NCI-H2029 treated with DMSO at 0.1 percent for 48 hours (cell line): ENCODE measurements at places on chromosomes 16 and 17.

- DNase-seq = no peak
Measured at GRCh38 chr17:16997514-16998429, 25.9 kb upstream of the TNFRSF13B start.

DNA sequence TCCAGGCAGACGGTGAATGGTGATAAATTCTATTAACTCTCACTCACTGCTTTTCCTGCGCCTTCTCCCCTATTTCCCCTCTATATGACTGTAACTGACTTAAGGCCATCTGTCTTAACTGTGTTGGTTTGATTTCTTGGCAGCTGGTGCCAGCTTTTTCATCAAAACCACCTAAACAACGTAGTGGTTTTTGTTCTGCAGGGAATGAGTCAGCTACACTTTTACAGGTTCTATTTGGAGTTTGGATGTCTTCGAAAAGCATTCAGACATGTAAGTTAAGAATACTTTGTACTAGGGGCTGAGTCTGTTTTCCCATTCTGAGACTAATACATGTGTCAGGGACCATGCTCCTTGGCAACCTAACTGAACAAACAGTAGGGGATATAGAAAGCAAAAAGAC is 8.5 kb downstream of the REXO5 start:
- no peak for DNase-seq

GRCh38 chr16:8407351-8407750 is 183.0 kb downstream of the TMEM114 start:
- no peak for DNase-seq

GRCh38 chr16:54284319-54284930 is 2.2 kb downstream of the IRX3 start:
- no peak for DNase-seq

GRCh38 chr17:62870030-62870541 is 62.0 kb upstream of the MARCHF10 start:
- no peak for DNase-seq

GRCh38 chr16:3013491-3013951 is 798 bp downstream of the CLDN9 start:
- no peak for DNase-seq

DNA sequence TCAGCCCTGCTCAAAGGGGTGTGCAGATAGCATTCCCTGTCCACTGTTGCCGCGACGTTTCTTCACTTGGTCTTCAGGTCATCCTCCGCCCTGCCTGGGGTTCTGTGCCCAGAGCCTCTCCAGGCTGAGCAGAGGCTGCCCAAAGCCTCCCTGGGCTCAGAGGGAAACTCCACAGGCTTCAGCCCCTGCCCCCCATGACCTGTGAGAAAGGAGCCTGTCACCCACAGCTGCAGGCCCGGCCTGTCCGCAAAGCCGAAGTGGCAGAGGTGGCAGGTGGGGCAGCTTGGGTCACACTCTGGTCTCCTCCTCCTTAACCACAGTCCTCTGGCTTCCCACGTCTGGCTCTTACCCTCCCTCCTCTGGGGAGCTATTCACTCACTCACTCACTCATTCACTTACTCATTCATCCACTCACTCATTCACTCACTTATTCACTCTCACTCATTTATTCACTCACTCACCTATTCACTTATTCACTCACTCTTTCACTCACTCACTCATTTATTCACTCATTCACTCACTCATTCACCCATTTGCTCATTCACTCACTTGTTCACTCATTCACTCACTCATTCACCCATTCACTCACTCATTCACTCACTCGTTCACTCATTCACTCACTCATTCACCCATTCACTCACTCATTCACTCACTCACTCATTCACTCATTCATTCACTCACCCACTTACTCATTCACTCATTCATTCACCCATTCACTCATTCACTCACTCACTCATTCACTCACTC is 7.1 kb upstream of the CPSF4L start:
- no peak for DNase-seq

- no peak for DNase-seq
Measured at GRCh38 chr16:1572673-1573072, 39.2 kb downstream of the IFT140 start.

GRCh38 chr17:59652119-59652518 is 32.4 kb downstream of the CLTC start:
- no peak for DNase-seq

DNA sequence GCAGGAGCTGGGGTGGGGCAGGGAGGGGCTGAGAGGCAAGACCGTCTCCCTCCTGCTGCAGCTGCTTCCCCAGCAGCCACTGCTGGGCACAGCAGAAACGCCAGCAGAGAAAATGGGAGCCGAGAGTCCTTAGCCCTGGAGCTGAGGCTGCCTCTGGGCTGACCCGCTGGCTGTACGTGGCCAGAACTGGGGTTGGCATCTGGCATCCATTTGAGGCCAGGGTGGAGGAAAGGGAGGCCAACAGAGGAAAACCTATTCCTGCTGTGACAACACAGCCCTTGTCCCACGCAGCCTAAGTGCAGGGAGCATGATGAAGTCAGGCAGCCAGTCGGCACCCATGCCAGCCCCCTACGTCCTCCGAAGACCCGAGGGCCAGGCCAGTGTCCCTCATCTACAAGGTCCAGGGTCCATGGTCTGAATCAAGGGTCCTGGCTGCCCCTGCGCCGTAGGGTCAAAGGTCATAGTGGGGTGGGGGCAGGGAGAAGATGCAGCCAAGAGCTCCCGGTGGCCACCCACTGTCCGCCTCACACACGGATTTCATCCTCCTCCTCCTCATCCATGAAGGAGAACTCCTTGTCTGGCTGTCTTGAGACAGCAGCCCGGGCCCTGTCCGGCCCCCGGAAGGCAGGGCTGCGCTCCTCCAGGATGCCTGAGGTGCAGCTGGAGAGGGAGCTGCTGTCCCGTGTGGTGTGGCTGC is 23.4 kb upstream of the CPSF4L start:
- no peak for DNase-seq

DNA sequence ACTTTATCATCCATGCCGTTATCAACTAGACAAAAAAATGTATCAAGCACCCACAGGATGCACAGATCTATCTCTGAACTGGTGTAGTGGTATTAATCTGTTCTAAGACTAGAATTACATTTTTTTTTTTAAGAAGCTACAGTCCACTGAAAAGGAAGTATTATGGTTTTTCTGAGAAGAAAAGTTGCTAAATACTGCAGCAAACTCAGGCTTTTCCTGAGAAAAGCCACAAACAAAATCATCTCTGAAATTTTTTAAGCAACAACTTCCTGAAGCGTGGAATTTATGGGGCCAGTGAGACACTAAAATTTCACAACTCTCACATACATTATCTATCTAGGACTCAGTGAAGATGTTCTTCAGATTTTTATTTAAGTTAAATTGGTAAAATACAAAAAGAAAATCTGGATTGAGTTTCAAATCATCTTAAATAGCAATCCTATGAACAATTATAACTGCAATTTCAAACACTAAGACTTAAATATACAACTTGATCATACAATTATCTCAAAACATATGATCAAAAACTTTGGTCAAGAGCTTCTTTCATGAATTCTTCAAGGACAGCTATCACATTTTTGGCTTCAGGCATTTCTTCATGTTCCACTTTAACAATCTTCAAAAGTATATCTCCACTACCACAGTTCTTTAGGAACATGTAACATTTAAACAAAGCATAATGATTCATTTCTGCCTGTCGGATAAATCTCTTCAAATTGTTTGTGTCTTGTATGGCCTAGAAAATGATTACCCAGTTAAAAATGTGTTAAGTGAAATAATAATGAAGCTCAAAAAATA is 10.5 kb downstream of the C17orf75 start:
- no peak for DNase-seq

GRCh38 chr17:80468242-80468641 is 8.2 kb downstream of the NPTX1 start:
- no peak for DNase-seq

- no peak for DNase-seq
Measured at GRCh38 chr16:88983165-88983564, 6.2 kb upstream of the CBFA2T3 start.

- no peak for DNase-seq
Measured at GRCh38 chr16:22054847-22055590, 37.3 kb upstream of the VWA3A start.

GRCh38 chr17:44065668-44066203 is 735 bp downstream of the LSM12 start:
- DNase-seq = no peak

GRCh38 chr17:27512511-27513346 is 56.5 kb downstream of the KSR1 start:
- no peak for DNase-seq

- no peak for DNase-seq
Measured at GRCh38 chr17:1562176-1562643, 382 bp downstream of the PITPNA start.

DNA sequence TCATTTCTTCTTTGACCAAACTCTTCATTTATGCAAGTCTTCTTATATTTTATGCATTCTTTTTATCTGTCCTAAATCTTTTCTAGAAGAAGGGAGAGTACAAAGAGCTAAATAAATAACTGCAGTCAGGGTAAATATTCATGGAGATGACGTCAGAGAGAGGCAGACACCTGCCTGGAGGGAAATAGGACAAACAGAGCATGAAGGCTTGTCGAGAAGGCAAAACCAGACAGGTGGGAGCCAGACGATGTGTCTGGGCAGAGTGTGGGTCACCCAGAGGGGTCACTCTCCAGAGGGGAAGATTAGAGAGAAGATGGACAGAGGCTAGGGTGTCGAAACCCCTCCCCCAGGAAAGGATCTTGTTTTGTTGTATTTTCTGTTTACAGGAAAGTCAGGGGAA is 78.3 kb upstream of the RPL38 start:
- DNase-seq = peak; percentile 60

- no peak for DNase-seq
Measured at GRCh38 chr16:68772871-68773270, 35.8 kb downstream of the CDH1 start.

DNA sequence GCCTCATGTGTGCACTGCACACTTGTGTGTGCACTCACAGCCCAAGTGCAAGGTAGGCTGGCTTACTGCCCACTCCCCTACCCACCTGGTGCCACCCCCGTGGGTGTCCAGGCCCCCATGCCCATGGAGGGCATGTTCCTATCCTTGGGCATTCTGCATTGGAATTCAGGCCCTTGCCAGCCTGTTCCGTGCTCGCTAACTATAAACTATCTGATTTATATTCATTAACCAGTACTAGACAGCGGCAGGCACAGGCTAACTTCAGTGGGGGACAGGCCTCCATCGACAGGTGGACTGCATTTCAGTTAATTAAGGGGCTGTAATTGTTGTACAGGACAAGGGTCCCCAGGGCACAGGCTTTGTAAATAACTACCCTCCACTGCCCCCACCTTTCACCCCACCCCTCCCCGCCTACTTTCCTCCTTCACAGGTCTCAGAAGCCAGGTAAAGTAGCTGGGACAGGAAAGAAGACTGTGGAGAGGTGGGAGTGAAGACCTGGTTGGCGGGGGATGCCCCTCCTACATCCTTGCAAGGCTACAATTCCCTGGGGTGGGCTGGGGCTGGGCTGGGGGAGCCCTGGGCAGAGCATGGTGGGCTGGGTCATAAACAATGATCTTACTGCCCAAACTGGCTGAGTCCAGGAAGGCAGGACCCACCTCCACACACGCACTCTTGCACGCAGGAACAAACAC is 119.0 kb upstream of the LHX1 start:
- DNase-seq = no peak
